ENCODE measurements at places on chromosomes 6 and 20.

DNA sequence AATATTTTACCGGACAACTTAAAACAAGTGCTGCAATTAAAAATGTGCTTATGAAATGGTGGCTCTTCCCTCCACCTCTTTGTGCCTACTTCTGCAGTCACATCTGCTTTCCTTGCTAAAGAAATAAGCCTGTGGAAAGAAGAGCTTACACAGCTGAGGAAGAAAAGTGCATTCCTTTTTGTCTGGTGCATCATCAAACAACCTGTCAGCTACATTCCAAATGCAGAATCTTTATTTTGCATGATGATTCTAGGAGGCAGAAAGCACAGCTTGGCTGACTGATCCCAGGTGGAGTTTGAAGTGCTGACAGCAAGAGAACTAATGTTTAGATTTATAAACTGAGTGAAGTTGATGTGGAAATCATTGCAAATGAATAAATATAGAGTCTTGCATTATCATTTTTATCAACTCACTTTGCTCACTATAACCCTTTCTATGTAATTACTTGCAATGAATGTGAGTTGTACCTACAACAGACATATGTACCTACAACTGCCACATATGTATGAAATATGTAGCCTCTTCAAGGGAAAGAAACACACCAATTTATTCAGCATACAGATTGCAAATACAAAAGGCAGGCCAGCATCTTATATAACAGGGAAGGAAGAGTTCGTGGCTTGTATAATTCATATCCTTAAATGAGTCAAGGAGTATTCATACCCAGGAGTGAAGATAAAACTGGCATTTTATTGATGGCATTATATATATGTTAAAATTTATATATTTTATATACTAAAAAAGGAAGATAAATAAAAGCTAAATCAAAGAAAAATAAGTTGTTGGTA, 223.4 kb upstream of the MCHR2 start:
- no peak for DNase-seq

- no peak for DNase-seq
Observed at GRCh38 chr6:3322366-3322890, 63.7 kb downstream of the PSMG4 start.

DNA sequence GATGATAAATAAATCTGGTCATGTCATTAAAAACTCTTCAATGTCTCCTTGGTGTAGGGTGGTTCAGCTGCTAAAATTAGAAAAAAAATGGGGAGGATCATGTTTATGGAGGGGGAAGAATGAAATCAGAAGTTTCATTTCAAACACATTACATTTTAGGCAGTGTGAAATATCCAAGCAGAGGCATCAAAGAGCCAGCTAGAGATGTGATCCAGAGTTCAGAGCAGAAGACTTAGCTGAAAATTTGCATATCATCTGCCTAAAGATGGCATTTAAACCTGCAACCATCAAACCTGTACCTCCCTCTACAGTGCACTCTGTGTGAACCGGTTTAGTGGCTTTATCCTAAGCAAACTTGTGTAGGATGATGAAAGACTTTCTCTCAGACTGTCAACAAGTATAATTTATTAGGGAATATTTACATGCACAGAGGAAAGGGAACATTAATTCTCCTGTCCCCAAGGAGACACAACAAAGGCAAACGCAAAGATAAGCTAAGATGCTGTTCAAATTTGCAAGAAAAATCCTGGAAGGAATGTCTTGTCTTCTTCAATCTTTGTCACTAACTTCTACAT, 84.8 kb upstream of the PLEKHG1 start:
- no peak for DNase-seq

GRCh38 chr20:23835716-23836115, 9.2 kb upstream of the CST2 start:
- DNase-seq: no peak

DNA sequence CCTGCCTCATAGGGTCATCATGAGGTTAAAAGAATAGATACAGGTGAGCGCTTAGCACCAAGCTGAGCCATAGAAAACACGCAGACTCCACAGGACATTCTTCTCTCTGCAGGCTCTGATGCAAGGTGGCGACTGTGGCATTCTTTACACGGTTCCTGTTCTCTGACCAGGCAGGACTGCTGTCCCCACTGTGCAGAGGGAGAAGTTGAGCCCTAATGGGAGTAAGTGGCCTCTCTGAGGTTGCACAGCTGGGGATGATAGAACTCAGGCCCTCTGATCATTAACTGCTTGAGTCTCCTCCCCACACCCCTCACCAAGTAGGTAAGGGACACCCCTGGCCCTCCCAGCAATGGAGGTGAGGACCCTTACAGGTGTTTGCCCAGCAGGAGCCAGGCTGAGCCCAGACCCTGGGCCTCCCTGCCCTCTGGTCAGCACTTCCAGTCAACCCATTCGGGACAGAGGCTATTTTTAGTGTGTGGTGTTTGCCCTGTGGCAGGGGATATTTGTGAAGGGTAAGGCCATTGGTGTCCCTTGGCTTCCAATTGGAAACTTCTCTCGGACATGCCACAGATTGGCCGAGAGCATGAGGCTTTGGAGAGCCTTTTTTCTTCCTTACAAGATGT, 116.8 kb downstream of the VEGFA start:
- DNase-seq: no peak

- DNase-seq: no peak
Observed at GRCh38 chr6:51415501-51415900, 596.8 kb downstream of the TFAP2B start.

- DNase-seq: no peak
Observed at GRCh38 chr6:126308362-126308761, 31.6 kb upstream of the CENPW start.

GRCh38 chr6:30497714-30498113, 8.4 kb downstream of the HLA-E start:
- DNase-seq: no peak

All from CD4-positive, alpha-beta T cell treated with Interleukin-2 at 100 ng/mL for 4 hours (primary cell).